NCI-H2081 (cell line): ENCODE measurements at places on chromosomes 11 and 22.

- DNase-seq = no peak
Observed at GRCh38 chr11:2950825-2951224, 21.6 kb upstream of the PHLDA2 start.

GRCh38 chr11:10407055-10407454 is 48.0 kb upstream of the AMPD3 start:
- no peak for DNase-seq

GRCh38 chr11:1292018-1292643 is 17.3 kb downstream of the TOLLIP start:
- DNase-seq = no peak

DNA sequence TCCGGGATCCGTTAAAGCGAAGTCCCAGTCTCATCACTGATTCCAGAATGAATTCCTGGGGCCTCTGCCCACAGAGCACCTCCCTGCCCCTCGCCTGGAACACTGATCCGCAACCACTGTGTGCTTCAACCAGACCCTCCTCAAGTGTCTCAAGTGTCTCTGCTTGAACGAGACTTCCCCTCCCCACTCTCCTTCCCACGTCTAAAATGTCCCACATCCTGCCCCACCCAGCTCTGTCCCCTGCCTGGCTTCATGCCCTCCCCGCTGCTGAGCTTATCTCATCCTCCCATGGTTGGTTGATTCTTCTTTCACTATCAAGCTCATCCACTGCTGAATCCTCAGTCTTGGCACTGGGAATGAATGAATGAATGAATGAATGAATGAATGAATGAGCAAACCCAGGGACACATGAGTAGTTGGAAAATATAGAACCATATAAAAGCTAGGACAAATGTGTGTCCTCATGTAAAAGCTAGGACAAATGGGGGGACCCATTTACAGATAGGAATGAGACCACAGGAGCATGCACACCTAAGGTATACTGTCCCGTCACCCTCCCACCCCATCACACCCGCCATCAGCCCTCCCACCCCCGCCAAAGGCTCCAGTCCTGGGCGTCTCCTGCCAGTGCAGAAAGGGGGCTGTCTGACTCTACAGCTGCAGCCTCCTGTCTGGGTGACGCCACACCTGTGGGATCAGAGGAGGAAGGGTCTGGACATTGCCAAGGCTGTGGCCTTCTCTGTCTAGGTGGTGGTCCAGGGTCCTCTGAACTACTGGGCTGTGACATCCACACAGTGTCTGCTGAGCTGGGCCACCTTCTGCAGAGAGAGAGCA is 71.4 kb upstream of the LINC01488 start:
- no peak for DNase-seq

GRCh38 chr11:7896009-7896785 is 34.9 kb downstream of the OR10A6 start:
- DNase-seq = no peak

DNA sequence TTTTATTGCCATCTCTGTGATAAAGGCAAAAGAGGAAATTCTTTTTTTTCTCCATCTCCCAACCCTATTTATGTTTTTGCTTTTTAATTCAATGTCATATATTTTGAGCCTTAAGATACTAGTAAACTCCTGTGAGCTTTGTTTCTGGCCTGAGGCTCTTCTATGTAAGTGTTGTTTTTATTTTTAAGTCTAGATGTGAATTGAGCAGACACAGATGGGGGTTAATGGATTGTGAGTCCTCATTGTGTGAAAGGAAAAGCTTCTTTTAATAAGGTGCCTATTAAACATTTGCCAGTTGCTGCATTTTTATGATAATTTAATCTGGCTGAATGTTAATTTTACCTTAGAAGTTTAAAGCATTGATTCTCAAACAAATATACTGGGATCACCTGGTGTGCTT is 2337.9 kb upstream of the RAG2 start:
- DNase-seq = no peak

GRCh38 chr11:8250981-8251615 is 12.6 kb downstream of the LMO1 start:
- DNase-seq = no peak

DNA sequence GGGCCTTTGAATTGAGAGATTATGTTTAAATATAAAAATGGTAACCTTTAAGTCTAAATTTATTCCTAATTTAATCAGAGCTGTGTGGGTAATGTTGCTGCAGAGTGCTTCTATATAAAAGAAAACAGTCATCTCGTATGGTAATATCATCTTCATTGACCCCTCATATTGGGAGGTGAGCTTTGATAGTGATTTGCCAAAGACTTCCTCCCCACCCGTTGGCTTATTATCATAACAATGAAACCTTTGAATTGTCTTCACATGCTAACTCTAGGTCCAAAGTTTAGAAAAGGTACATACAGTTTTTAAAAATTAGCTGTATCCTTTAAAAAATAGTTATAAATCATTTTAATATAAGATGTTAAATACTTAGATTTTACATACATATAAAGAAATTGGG is 3.7 kb downstream of the EMSY start:
- DNase-seq = no peak

DNA sequence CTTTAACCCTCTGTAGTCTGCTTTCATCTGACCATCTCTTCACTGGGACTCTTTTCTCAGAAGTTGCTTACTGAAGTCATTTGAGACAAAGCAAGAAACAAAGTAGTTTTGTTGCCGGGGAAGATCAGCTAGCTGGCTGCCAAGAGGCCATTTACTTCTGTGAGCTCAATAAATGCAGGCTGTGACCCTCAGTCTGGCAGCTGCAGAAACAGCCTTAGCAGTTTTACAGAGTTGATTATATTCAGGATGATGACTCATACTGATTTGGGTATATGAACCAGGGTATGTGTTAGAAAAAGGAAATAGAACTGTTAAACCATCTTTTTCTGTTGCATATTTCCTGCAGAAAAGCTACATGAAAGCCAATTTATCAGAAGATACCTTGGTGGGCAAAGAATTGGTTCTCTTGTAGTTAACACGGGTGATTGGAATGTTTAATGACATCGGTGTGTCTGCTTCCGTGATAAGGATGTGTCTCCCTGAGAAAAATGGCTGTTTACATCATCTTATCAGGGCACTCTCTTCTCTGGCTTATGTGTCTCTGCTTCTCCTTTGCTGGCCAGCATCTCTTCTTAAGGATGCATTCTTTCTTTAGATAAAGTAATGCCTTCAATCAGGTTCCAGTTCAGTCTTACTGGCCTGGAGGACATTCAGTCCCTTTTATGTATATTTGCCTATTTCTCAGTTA is 18.5 kb downstream of the FIBIN start:
- no peak for DNase-seq

DNA sequence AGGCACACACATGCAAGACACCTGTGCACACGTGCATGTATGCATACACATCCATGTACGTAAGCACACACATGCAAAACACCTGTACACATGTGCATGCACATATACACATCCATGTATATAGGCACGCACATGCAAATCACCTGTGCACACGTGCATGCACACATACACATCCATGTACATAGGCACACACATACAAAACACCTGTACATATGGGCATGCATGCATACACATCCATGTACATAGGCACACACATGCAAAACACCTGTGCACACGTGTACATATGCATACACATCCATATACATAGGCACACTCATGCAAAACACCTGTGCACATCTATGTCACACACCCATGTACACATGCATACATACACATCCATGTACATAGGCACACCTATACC is 458.3 kb downstream of the TBC1D22A start:
- DNase-seq = no peak

GRCh38 chr11:82869657-82870056 is 30.6 kb downstream of the PRCP start:
- no peak for DNase-seq

GRCh38 chr11:40286137-40286536 is 1173.3 kb downstream of the LRRC4C start:
- no peak for DNase-seq

DNA sequence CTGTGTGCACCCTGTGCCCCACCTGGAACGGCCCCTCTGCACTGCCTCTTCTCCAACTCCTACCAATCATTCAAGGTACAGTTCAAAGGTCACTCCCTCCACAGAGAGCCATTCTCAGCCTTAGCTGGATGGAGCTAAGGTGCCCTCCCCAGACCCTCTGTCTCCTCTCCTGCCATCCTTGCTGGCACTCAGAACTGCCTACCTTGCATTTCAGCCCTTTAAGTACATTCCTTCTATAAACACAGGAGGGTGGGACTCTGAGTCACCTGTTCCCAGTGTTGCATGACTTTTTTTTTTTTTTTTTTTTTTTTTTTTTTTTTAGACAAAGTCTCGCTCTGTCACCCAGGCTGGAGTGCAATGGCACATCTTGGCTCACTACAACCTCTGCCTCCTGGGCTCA is 8.6 kb downstream of the TTLL1 start:
- no peak for DNase-seq

- peak; percentile 99 for DNase-seq
Observed at GRCh38 chr11:64081745-64082442, 46.2 kb downstream of the FLRT1 start.

DNA sequence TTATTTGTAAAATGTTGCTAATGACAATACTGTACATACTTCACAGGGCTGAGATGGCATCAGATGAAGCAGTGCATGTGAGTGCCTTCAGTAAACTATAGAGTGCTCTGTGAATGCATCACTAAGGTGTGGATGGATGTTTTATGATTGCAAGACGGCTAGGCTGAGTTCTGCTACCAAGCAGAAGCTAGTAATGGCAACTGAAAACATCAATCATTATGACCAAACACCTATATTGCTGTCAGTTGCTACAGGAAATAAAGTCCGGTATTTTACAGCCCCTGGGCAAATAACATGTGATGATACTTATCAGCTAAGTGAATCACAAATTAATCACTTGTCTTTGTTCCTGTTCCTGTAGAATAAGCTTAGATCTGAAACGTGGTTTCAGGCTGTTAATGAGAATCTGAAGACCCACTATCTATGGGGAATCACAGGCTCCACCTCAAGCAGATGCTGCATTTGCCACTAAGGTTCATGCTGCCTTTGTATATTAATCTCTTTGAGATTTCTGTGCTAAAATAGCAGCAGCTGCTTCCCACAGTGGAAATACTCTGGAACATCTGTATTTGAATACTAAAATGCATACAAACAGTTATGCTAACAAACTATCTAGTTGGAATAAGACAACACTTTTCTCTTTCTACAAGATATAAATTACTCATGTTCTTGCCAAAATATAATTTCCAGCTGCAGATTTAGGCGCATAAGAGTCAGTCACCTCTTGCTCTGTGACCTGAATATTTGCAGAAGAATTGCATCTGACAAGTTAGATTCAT is 254.0 kb upstream of the PITPNB start:
- no peak for DNase-seq

DNA sequence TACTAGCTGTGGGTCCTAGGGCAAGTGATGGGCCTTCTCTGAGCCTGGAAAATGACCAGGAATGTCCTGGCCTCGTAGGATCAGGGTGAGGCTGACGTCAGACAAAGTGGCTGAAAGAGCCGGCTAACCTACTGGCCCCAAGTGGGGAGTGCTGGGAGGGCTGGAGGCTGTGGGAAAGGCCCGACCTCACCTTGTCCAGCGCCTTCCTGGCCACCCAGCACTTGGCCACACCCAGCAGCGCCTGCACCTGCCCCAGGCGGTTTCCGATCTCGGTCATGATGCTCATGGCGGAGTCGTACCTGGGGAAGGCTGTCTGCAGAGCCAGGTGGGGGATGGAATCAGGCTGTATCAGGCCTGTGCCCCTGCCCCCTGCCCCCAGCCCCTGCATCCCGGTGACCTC is 7.5 kb downstream of the RAPSN start:
- DNase-seq = no peak

GRCh38 chr11:128615612-128616011 is 28.3 kb upstream of the ETS1 start:
- no peak for DNase-seq

GRCh38 chr22:47657224-47657623 is 894.8 kb downstream of the TBC1D22A start:
- no peak for DNase-seq

GRCh38 chr22:50717709-50718351 is 20.2 kb upstream of the ACR start:
- DNase-seq = no peak

DNA sequence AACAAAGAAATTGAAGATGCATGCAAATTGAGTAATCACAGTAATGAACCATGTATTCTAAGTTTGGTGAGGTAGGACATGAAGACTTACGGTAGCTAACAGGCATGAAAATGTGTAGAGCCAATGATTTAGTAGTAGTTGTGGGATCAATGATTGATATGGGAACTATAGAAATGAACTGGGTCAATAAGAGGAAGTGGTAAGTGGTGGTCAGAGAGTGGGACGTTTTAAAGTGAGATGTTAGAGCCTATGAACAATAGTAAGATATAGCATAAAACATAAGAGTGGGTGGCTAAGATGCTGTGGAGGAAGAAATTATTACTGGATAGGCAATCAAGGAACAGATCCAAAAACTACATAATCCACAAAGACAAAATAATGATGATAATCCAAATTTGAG is 45.0 kb downstream of the DLG2 start:
- no peak for DNase-seq

- no peak for DNase-seq
Observed at GRCh38 chr22:48135592-48135991, 1373.1 kb downstream of the TBC1D22A start.

DNA sequence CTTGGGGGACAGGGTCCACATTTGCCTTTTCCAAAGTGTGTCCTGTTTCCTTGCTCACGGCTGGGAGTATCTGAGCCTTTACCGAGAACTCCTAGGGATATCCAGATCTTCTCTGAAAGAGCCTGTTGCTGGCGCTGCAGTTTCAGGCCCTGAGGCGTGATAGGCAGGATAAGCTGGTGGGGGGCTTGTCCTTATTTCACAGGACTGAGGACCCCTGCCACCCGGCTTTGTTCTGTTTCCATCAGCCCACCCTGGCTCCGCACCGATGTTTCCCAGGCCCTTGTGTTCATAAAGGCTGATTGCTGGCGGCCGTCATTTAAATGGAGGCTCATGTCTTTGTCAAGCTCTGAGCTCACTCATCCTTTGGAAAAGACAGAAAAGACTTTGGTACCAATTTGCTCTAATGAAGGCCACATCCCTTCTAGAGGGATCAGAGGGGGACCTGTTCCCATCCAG is 9.4 kb upstream of the NPTXR start:
- no peak for DNase-seq

GRCh38 chr22:19123936-19124335 is 1.7 kb upstream of the DGCR2 start:
- no peak for DNase-seq

- peak; percentile 74 for DNase-seq
Observed at GRCh38 chr22:42433754-42434682, 1.8 kb upstream of the NFAM1 start.

DNA sequence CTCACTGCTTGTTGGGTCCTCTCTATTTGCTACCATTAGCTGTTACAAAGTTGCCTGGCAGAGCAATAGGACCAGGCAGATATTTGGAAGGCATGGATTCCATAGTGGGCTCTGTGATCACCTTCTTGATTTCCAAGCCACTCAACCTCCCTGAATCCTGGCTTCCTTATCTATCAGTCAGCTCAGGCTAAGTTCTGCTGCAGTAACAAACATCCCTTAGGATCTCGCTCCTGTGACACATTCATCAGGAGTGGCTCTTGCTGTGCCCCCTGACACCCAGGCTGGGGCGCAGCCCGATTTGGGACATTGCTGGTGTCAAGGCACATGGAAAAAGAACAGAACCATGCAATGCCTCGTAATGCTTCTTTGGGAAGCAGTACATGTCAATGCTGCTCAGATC is 503.9 kb downstream of the TBC1D22A start:
- no peak for DNase-seq

- no peak for DNase-seq
Observed at GRCh38 chr11:22433094-22433455, 94.9 kb downstream of the SLC17A6 start.
